NCI-H1048 (cell line): ENCODE measurements at places on chromosomes 5 and 9.

- no peak for DNase-seq
Observed at GRCh38 chr5:172816925-172817562, 17.0 kb upstream of the ERGIC1 start.

DNA sequence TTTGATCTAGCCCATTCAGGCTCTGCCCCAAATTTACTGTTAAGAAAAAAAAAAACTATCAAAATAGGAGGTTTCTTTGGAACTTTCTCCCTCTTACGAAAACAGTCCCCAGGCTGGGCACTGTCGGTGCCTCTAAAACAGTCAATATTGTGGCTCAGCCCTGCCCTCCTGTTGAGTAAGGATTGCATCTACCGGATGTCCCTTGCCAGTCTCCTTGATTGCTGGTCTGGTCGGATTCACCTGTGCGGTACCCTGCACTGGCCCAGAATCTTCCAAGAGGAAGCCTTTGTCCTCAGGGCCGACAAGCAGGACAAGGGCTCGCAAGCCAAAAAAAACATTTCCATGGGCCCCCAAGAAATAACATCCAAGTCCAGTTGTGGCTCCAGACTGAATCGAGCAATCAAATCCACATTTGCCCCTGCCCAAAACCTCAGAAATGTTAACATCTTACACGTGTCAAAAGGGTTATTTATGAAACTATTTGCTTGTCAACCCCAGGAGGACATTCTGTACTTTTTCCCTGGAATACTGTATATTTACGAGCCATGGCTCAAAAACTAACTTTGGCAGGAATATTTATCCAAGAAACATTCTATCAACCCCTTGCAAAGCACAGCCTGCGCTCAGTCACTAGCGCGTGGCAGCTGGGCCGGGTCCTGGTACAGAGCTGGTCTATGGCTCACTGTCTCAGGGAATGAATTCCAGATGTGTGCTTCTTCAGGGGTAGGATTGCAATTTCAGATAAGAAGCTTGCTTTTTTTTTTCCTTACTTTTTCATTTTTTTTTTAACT lies 129.2 kb upstream of the ADRA1B start:
- no peak for DNase-seq

- DNase-seq = no peak
Observed at GRCh38 chr5:157543825-157544622, 31.6 kb downstream of the ADAM19 start.

DNA sequence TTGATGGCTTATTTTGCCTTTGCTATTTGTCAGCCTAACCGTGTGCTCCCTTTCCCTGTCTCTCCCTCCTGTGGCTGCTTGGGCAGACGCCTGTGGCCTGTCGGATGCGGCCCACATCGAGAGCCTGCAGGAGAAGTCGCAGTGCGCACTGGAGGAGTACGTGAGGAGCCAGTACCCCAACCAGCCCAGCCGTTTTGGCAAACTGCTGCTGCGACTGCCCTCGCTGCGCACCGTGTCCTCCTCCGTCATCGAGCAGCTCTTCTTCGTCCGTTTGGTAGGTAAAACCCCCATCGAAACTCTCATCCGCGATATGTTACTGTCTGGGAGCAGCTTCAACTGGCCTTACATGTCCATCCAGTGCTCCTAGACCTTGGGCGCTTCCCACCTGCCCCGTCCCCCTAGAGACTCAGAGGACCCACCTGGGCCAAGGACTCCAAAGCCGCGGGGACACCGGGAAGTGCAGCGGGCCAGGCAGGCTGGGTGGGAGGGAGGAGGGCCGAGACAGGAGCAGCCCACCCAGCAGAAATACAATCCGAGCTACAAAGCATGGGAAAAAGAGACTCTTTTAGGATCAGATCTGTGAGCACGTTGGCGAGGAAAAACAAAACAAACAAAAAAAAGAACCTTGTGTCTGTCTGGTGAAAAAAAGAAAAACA lies 10.6 kb downstream of the NR2F1 start:
- no peak for DNase-seq

GRCh38 chr9:120442308-120442995 lies 137.5 kb downstream of the CDK5RAP2 start:
- DNase-seq = no peak

DNA sequence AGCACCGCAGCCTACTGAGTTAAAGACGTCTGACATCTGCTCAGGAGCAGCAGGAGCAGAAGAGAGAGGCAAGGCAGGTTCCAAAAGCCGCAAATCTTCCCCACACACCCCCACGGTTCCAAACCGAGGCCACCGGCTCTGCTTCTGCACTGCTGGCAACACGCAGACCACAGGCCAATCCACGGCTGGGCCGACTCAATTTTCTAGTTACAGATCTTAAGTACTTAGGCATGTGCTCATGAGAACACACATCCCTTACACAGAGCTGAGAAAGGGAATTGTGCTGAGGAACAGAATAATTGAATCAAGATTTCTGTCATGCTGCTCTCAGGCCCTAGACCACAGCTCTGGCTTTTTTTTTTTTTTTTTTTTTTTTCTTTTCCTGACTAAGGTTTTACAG lies 32.6 kb downstream of the PAX5 start:
- no peak for DNase-seq

- no peak for DNase-seq
Observed at GRCh38 chr5:39584927-39585326, 160.1 kb upstream of the DAB2 start.

GRCh38 chr5:158521995-158522394 lies 577.7 kb downstream of the EBF1 start:
- no peak for DNase-seq

DNA sequence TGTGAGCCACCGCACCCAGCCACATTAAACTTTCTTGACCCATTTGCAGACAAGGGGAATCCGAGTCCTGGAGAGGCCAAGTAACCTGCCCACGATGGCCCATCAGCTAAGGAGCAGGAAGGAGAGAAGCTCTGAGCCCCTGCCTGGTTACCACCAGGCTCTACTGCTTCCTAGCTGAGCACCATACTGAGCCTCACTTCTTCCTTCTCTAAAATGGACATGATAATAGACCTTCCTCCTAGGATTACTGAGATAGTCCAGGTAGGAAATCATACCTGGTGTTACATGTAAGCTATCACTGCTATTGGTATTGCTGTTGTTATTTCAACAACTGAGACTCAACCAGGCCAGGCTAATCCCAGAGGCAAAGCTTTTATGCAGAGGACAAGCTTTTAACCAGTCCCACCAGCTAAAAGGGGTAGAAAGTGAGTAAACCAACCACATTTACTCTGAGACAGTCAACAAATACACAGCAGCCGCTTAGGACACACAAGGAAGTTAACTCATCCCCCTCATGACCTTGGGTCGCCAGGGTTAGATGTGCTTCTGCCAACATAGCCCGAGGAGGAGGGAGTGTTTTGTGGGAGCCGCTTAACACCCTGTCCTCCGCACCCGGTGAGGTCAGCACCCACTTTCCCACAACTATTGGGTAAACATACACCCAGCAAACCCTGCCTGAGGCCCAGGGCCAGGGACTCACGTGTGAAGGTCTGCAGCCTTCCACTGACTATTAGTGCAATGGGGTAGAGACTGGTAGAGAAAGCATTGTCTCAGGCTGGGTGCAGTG lies 20.6 kb upstream of the PTGES start:
- DNase-seq = no peak

- no peak for DNase-seq
Observed at GRCh38 chr5:178069909-178070308, 43.4 kb upstream of the N4BP3 start.

DNA sequence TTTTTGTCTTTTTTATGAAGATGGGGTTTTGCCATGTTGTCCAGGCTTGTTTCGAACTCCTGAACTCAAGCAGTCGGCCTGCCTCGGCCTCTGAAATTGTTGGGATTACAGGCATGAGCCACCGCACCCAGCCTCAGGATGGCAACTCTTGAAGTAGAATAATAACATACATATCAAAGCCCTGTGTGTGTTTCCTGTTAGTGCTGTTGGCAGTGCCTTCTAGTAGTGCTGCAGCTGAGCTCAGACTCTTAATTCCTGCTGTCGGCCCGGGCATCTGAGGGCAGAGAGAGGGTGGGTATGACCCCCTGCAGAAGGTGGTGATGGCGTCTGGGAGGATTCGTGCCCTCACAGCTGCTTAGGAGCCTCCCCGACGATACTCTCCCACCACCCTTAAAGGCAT lies 227.2 kb downstream of the PDZD2 start:
- no peak for DNase-seq

DNA sequence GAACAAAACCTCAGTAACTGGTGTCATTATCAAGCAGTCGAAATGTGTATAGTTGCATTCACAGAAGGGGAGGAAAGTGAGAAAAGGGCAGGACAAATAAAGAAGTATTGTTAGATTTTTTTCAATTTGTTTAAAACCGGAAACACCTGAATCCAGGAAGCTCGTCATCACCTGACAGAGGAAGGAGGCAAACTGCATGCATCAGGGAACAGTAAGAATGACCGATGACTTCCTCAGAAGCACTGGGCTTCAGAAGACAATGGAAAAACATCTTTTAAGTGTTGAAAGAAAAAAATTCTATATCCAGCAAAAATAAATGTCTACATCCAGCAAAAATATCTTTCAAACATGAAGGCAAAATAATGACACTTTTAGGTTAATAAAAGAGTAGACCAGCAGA lies 29.5 kb downstream of the PLEKHG4B start:
- DNase-seq = no peak

GRCh38 chr5:6729386-6730310 lies 16.4 kb downstream of the TENT4A start:
- no peak for DNase-seq

GRCh38 chr5:14868771-14869170 lies 2.8 kb downstream of the ANKH start:
- no peak for DNase-seq

- DNase-seq = no peak
Observed at GRCh38 chr9:105281272-105281671, 36.8 kb downstream of the SLC44A1 start.

DNA sequence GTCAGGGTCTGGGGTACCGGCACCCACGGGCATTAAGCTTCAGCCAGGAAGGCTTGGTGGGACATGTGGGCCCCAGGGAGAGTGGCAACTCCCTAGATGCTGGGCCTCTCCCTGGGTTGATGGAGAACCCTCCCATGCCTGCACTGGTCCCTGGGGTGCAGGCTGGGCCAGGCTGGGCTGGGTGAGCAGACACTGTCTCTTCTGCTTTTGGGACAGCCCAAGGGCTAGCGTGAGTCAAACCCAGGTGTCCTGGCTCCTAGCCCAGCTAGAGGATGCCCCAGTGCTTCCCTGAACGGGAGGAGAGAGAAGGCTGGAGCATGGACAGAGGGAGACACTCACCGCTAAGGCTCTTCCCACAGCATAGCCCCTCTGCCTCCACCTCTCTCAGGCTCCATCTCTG lies 5.7 kb upstream of the AQP7 start:
- DNase-seq = no peak

GRCh38 chr9:81321551-81321950 lies 367.8 kb downstream of the TLE1 start:
- DNase-seq = no peak

GRCh38 chr9:112933696-112934095 lies 43.0 kb upstream of the SLC46A2 start:
- DNase-seq = no peak

- DNase-seq = no peak
Observed at GRCh38 chr5:135221187-135221473, 177.9 kb downstream of the MACROH2A1 start.

DNA sequence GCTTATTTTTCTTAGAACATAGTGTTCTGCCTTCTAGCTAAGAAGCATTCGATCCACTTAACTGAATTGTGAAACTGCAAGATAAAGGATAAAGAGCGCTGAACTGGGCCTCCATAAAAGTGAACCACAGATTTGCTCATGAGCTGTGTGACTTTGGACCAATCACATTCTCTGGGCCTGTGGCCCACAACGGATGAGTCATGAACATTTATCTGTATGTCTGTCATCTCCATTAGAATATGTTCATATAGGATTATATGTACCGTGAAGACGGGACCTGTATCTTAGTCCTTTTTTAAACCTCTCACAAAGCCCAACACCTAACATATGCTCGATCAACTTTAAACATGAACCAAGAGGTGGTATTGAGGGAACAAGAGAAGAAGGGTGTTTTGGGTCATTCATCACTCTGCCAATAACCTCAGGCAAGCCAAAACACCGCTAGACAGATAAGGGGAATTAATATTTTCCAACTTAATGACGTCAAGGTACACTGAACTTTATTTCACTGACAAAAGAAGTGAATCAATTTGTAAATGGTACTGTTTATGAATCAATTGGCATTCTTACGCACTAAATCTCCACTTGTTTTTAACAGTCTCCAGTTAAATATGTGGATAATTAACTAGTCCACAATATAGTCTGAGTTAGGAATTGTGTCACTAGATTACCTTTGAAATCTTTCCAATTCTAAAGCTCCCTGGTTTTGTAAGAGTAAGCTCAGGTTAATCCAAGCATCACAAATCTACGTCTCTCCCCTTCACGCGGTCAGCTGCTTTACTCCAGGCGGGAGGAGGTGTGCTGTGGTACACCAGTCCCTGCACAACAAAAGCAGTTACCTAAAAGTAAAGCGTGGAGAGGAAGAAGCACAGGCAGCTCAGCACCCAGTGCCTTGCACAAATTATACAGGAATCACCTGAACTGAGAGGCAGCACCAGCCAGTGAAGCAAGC lies 1.6 kb downstream of the TMEM245 start:
- no peak for DNase-seq

- DNase-seq = no peak
Observed at GRCh38 chr9:105877721-105878120, 183.4 kb downstream of the TMEM38B start.

GRCh38 chr5:126267438-126267837 lies 155.8 kb upstream of the GRAMD2B start:
- no peak for DNase-seq

GRCh38 chr5:151569132-151570046 lies 21.7 kb downstream of the FAT2 start:
- DNase-seq = no peak

GRCh38 chr5:4295663-4296339 lies 700.2 kb downstream of the IRX1 start:
- peak; percentile 54 for DNase-seq

GRCh38 chr9:136339173-136339957 lies 12.0 kb downstream of the GPSM1 start:
- no peak for DNase-seq

DNA sequence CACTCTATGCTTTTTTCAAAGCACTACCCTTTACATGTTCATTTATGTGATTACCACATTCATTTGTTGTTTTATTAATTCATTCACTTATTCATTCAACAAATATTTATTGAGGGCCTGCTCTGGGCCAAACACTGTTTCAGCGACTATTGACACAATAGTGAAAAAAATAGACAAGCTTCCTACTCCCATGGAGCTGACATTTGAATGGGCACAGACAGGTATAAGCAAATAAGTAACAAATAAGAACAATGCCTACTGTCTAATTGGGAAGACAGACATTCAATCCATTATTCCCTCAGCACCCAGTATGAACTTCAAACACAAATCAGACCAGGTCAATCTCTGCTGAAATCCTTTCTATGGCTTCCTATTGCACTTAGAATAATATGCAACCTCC lies 156.9 kb upstream of the NR3C1 start:
- DNase-seq = no peak

DNA sequence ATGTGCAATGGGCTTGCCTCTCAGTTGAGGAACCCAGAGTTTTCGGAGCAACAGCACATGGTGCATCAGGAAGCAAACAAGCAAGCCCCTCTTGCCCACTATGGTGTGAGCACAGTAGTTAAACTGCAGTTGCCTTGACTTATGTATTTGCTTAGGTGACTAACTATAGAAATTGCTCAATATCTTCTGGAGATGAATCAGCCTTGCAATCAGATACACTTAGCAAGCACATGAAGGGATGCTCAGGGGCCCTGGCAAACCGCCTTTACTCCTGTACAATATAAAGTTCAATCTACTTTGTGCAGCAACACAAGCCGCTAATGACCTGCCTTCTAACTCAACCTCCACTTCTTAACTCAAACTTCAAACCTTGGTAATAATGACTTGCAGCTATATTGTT lies 581.7 kb upstream of the RIOK2 start:
- DNase-seq = no peak

- no peak for DNase-seq
Observed at GRCh38 chr9:113536483-113537228, 73.1 kb downstream of the RGS3 start.
